T-cell (primary cell): ENCODE measurements at places on chromosomes 6 and 20.

- no peak for DNase-seq
Observed at GRCh38 chr20:18815194-18815942, 1.8 kb downstream of the SCP2D1 start.

DNA sequence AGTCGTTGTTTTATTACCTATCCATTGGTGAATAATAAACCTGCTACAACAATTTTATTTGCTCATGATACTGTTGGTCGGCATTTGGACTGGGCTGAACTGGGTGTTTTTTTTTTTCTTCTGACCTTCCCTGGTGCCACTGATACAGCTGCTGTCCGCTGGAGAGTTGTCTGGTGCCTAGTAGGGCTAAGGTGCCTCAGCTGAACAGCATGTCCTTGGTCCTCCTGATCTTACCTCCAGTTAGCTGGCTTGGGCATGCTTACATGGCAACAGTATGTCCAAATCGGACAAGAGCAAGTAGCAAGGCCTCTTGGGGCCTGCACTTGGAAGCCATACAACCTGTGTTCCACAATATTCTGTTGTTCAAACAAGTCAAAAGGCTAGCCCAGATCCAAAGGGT is 563.4 kb downstream of the BMP2 start:
- no peak for DNase-seq

GRCh38 chr6:35731414-35731735 is 5.5 kb upstream of the ARMC12 start:
- DNase-seq = peak; percentile 93

DNA sequence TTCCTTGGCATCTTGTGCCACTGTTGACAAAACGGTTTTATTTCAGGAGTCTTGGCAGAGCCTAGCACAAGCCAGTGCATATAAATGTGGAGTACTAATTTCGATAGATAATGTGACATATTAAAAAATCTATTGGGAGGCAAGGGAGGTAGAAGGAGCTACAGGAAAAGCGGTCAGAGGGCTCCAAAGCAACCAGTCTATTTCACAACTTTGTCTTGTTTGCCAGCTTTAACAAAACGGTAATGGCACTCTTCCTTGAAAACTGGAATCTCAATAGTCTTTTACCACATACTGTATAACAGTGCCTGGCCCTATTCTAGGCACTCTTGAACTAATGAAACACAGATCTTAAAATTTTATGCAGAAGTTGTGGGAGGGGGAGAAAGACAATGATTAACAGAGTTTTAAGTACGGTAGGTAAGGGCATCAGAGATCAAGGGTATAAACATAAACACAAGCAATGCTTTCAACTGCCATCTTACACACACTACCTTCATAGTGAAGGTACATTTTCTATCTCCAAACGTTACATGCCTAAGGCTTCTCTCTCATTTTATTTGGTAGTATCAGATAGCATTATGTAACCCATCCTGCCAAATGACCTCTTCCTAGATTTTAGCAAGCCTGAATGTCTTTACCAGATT is 33.5 kb upstream of the SYNCRIP start:
- no peak for DNase-seq

- DNase-seq = no peak
Observed at GRCh38 chr6:109014606-109015005, 80.0 kb downstream of the SESN1 start.

GRCh38 chr6:45737331-45738056 is 278.2 kb downstream of the CLIC5 start:
- DNase-seq = no peak

DNA sequence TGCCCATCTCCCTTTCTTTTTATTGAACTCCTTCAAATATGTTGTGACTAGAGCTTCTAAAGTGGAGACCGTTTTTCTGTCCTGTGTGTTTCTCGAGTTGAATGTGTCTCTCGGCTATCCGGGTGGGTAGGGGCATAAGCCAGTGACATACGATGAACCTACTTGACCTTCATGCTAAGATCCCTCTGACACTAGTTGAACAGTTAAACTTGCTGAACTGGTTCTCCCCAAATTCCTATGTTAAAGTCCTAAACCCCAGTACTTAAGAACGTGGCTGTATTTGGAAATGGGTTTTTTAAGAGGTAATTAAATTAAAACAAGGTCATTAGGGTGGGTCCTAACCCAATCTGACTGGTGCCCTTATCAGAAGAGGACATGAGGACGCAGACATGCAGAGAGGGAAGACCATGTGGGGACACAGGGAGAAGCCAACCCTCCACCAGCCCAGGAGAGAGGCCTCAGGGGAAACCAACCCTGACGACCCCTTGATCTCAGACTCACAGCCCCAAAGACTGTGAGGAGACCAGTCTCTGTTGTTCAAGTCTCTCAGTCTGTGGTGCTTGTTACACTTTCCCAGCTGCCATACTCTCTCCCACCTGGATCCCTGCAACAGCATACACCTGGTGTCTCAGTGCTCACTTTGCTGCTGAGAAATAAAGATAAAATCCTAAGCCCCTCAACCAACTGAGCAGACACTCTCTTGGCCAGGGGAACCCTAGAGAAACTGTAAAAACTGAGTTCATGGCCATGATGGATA is 208.4 kb downstream of the MYLK4 start:
- no peak for DNase-seq

DNA sequence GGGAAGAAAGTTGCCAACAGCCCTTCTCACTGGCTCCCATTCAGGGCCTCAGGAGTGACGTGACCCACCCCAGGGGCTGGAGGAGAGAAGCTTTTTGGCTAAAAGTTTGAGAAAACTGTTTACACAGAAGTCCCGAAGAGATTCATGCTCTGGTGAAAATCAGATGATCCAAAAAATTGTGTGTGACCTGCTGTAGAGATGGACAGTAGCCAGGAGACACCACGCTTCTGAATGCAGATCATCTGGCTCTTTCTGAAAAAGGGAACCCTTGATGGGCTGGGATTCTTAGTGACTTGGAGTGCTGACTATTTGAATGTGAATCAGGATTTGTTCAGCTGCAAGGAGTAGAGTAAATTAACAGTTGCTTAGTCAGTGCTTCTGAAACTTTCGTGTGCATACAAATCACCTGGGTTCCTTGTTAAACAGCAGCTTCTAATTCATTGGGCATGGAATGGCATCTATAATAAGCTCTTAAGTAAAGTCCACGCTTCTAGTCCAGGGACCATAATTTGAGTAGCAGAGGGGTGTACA is 265.1 kb downstream of the PREX1 start:
- DNase-seq = no peak

GRCh38 chr6:16836144-16836981 is 75.1 kb upstream of the ATXN1 start:
- no peak for DNase-seq

DNA sequence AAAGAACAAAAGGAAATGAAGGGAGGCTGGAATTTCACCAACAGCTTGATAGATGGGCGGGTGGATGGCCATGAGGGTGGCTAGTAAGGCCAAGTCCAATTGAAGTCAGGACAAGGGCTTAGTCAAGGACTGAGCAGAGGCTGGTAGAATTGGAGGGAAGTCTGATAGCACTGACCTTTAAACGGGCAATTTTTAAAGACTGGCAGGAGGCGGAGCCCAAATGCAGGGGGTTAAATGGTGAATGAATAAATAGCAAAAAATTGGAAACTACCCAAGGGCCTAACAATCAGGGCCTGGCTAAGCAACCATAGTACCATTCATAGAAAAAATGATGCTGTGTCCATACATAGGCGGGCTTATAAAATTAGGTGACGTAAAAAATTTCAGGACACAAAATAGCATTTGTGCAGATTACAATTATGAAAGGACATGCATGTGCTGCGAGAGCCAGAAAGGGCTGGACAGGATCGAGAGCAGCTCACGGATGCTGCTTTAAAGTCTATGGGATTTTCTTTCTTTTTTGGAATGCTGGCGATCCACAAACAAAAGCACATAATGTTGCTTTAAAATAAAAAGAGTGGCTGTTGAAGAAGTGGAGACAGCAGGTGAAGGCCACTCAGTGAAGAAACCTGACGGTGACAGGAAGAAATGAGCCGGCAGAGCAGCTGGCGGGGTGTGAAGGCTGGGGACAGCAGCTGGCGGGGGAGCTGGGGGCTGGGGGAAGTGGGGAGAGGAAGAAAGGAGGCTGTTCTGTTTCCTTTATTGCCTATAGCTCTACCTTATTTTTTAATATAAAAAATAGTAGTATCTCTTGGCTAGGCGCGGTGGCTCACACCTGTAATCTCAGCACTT is 42.8 kb upstream of the TAF8 start:
- peak; percentile 62 for DNase-seq

GRCh38 chr6:9128970-9129369 is 693.6 kb upstream of the SLC35B3 start:
- no peak for DNase-seq

GRCh38 chr20:63055575-63056235 is 48.9 kb upstream of the BHLHE23 start:
- DNase-seq = no peak

DNA sequence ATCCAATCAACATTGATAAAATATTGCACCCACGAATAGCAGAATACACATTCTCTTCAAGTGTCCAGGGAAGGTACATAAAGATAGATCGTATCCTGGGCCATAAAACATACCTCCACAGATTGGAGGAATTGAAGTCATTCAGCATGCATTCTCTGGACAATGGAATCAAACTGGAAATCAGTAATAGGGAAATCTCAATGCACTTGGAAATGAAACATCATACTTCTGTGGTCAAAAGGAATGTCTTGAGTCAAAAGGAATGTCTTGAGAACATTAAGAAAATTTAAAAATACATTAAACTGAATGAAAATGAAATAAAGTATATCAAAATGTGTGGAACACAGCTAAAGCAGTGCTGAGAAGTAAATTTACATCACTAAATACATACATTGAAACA is 138.8 kb downstream of the TFAP2A start:
- no peak for DNase-seq

DNA sequence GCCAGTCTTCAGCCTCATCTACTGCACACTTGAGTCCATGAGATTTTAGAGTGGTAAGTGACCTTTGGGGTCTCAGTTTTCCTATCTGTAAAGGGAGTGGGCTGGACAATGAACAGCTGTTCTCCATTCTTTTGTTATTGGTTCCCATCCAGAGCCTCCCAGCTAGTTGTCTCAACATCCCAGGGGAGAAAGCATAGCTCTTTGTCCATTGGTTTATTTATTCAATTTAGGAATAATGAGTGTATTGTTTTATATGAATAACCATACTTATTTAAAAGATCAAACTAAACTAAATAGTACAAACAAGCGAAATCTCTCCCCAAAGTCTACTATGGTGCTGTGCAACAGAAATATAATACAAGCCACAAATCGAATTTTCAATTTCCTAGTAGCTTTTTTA is 13.7 kb downstream of the PIGT start:
- no peak for DNase-seq

GRCh38 chr6:167505199-167505598 is 180.3 kb downstream of the TTLL2 start:
- no peak for DNase-seq

DNA sequence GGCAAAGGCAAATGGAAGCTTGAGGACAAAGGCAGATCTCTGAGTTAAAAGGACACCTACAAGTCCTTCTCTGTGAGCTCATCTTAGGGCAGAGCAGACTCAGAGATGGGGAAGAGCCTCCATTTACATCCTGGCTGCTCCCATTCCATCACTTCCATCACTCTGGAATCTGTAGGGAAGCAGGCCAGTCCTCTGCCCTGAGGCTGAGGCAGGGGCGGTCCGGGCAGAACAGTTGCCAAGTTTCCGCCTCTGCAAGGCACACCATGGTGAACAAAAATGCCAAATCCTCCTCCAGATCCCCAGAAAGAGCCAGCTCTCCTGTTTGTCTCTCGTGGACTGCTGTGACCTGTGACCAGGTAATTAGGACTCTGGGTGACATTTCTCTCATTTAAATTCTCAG is 209.6 kb upstream of the SSTR4 start:
- DNase-seq = no peak

DNA sequence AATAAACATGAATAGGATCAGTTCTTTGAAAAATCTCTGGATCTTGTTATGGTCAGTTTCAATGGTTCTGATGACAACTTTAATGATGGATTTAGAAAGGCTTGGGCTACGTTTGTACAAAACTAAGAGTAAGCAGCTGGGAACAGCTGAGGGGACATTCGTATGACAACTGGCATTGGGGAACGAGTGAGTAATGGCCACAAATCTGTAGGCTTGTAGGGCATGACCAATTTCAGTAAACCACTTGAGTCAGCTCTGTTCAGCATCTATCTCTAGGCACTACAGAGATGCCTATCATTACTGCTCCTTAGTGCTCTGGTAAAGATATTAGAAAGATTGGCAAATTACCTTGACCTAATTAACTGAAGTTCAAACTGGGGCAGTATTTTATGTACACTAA is 1375.6 kb downstream of the EPHA7 start:
- no peak for DNase-seq

DNA sequence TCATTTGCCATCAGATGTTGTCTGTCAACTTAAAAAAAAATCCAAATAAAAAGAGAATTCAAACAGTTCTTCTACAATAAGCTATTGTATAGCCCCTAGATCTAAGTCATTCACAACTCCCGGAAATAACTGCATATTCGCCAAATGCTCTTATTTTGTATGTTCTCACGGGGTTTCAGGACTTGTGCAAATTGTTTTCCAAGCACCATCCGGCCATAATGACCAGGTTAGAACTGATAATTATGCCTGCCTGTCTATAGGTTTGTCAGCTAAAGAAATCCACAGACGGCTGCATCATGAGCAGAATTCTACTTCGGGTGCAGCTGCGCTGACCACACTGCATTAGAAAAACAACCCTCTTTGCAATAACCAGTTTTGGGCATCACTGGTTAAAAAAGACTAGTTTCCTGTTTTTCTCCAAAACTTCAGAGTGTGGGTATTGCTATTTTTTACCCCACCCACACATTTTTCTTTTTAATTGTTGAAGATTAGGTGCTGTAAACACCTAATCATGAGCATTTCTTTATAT is 87.7 kb downstream of the HIVEP2 start:
- DNase-seq = peak; percentile 61

DNA sequence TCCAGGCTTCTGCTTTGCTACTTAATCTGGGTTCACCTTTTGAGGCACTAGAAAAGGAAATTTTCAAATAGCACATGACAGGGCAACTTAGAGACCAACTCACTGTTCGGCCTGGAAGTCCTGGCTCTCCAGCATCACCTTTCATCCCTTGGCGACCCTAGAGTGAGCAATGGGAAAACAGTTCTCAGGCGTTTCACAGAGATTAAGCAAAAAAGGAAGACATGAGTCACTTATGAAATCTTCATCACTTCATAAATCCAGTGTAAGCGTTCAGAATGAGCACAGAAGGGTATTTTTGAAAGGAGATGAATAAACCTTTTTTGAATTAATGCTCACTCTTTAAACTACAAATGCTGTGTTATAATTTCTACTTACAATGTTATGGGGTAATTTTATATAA is 104.0 kb downstream of the COL12A1 start:
- no peak for DNase-seq

GRCh38 chr6:43054206-43054943 is 724 bp upstream of the CUL7 start:
- no peak for DNase-seq

- DNase-seq = no peak
Observed at GRCh38 chr6:516213-516612, 124.7 kb downstream of the IRF4 start.

- DNase-seq = peak; percentile 16
Observed at GRCh38 chr20:44211177-44212039, 837 bp upstream of the OSER1 start.

DNA sequence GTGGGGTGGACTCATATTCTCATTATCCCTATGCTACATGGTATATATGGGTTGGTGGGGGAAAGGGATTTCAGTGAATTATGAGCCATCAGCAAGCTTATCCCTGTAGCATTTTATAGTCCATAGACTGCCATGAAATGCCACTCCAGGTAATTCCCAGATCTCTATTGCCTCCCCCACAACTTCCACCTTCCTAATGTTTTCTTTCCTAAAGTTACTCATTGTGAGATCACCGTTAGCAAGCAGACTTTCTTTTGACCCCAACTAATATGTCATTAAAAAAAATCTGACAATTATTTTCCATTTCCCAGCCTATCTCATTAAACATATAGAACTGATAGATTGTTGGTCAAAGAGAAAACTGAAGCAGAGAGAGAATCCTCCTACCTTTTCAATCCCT is 40.7 kb upstream of the TBX18 start:
- DNase-seq = no peak
